ENCODE measurements at places on chromosomes 12 and 14.

DNA sequence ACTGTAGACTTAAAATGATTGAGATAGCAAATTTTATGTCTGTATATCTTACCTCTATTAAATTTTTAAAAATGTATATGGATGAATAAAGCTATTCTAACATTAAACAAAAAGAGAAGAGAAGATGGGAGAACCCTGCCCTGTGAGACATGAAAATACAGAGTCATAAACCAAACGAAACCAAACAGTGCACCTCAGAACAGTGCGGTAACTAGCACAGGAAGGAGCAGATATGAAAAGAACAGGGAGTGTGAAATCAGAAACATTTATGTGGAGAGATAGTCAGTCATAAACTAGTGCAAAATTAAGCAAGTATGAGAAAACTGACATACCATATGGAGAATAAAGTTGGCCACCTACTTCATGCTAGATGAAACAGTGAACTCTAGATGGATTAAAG, 135.1 kb downstream of the ERC1 start:
- DNase-seq = no peak

GRCh38 chr14:41606532-41607303, at the start of gene LRFN5:
TSS of gene LRFN5 (plus strand) at chr14:41606876.
- DNase-seq = no peak

- no peak for DNase-seq
Measured at GRCh38 chr12:38788106-38788505, 117.3 kb downstream of the CPNE8 start.

- no peak for DNase-seq
Measured at GRCh38 chr14:47261350-47261749, 414.1 kb downstream of the MDGA2 start.

GRCh38 chr12:49233842-49234526, 30.9 kb upstream of the TUBA1C start:
- peak; percentile 4 for DNase-seq

- no peak for DNase-seq
Measured at GRCh38 chr12:16492820-16493797, 112.9 kb downstream of the LMO3 start.

DNA sequence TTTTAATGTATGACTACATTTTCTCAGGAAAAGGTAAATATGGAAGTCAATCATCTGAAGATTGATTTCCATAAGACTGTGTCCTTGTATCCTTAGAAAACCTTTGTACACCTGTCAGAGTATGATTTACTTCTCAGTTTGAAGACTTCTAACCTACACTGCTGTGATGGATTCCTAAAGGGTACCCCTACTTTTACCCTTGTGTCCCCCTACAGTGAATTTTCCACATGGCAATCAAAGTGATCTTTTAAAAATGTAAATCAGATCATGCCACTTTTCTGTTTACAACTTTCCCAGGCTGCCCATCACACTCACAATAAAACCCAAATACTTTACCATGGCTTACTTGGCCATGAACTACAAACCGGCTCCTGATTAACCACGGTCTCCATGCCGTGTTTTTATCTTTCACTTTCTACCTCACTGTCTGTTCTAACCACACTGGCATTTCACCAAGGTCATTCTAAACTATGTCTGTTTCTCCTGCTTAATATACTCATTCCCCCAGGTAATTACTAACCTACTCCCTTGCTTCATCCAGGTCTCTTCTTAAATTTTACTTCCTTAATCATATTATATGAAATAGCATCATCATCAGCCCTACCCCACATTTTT, 8.1 kb downstream of the DNAI7 start:
- no peak for DNase-seq

GRCh38 chr14:92161521-92161920, 39.8 kb downstream of the CPSF2 start:
- DNase-seq = no peak

DNA sequence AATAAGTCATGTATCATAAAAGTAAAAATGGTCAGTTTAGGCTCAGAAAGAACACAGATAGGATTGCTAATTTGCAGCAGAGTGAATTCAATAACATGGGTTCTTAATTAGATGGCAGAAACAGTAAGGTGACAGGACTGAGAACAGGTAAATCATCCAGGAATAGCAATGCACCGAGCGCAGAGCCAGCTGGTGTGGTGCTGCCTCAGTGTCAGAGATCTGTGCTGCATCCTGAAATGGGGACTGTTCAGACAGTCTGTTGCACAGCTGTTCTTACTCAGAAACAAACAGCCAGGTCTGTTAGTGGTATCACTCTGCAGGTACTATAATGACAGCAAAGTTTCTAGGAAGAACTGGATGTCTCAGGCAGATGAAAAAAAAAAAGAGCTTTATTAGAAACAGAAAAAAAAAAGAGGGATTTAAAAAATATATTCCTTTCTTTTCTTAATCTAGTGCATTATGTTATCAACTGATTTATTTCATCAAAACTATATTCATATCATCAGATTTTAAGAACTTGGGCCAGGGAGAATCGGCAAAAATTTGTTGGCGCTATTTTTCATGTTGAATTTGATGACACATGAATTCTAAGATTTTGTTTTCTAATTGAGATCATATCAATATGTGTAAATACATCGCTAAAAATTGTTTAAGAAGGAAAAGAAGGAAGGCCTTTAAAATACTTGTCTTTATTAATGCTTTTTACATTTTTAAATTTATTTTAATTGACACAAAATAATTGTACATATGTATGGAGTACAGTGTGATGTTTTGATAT, 501.8 kb downstream of the PRKD1 start:
- no peak for DNase-seq

DNA sequence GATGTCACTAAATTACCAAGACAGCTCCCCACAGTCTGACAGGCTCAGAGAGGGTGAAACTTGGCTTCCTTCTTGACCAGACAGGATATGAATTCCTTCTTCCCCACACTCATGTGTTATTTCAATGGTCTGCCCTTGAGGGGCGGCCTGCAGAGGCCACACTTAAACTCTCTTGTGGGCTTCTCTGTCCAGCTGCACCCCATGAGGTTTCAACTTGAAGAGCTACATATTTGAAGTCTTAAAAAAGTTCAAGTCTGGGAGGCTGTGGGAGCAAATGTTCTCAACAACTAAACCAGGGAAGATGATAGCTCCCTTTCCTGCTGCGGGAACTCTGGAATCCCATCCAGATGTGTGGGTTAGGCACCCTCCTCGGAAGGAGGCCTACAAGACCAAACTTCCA, 98.3 kb downstream of the TTC7B start:
- no peak for DNase-seq

DNA sequence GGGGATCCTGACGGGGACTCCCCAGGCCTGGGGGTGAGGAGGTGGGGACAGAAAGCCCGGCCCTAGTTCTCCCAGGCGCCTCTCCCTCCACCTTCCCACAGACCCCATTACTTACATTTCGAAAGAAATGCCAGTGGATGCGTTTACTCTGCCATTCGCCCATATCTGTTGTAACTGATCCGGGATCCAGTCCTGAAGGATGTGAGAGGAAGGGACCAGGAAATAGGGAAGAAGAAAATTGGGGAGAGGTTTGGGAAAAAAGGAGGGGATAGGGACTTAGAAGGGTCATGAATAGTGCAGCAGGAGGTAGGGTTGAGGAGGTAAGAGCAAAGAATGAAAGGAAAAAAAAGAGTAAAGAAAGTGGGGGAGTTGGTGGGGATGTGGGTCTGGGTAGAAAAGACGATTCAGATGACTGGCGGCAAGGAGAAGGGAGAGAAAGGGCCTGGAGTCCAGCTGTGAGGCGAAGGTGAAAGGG, 1.1 kb downstream of the HOXC12 start:
- no peak for DNase-seq

DNA sequence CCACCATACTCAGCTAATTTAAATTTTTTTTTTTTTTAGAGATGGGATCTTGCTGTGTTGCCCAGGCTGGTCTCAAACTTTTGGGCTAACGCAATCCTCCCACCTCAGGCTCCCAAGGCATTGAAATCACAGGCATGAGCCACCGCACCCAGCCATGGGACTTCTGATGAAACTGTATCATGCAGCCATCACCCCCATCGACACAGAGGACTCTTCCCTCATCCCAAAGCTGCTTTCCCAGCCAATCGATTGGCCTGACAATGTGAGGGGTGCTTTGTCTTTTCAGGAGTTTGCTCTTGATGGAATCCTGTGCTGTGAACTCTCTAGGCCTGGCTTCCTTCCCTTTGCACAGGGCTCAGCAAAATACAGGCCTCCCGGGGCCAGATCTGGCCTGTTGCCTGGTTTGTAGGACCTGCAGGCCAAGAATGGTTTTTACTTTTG, 59.6 kb upstream of the NCOR2 start:
- no peak for DNase-seq

DNA sequence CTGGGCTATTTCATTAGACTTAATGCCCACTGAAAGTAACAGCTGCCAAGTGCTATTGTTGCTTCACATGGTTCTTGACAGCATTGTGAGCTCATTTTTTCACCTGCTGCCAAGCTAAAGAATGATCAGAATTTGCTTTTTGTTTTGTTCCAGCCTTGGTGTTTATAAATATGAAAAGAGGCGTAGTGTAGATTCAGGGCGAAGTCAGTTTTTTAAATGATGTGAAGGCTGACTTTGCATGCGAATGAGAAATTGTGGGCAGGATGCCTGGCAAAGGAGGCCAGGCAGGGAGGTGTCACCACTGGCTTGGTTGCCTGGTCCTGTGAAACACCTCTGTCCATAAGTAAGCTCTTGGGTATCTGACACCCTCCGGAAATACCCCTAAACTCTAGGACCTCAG, 93.3 kb upstream of the NAP1L1 start:
- no peak for DNase-seq

- DNase-seq = no peak
Measured at GRCh38 chr12:72313806-72314205, 41.6 kb downstream of the TRHDE start.

GRCh38 chr14:54920052-54920451, 17.4 kb upstream of the GCH1 start:
- no peak for DNase-seq

- no peak for DNase-seq
Measured at GRCh38 chr14:54593860-54594259, 26.9 kb downstream of the SAMD4A start.

DNA sequence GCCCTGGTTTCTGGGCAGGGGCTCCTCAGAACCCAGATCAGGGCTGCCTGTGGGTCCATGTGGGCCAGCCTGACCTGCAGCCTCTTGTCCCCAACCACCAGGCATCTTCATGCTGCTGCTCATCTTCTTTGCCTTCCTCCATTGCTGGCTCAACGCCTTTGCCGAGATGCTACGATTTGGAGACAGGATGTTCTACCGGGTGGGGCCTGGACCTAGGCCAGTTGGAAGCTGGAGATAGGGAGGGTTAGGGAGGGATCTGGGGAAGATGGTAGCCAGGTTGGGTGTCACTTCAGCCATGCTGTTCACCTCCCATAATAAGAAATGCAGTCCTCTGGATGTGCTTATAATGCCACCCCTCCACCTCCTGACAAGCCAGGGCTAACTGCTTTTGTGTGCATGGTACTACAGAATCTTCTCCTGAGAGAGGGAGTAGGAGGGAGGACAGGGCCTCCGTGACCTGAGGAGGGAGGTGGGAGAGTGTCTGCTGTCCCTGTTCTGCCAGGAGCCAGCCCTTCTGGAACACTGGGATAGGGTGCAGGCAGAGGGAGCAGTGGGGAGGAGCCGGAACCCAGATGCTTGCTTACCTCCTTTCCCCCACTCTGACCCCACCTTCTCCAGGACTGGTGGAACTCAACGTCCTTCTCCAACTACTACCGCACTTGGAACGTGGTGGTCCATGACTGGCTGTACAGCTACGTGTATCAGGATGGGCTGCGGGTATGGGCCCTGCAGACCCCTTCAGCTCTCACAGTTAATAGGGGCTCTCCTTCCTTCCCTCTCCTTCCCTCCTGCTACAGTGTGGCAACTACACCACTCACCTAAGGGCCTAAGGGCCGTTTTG, 17.6 kb downstream of the SOAT2 start:
- no peak for DNase-seq

GRCh38 chr14:45492876-45493275, 239.9 kb upstream of the MIS18BP1 start:
- DNase-seq = no peak

DNA sequence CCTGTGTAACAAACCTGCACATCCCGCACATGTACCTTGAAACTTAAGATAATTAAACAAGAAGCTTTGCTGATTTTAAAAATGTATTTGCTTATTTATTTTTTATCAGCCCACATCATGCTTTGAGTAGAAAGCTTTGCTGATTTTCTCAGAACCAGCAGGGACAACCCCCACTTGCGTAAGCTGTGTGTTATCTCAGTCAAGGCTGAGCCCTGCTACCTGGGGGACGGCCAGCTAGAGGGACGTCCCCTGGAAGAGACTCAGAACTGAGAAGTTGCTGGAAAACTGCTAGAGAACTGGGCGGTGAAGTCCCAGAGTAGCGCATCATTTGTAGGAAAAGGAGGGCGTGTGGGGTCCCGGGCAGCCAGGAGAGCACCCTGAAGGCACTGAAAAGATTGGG, 4.1 kb upstream of the PLEK2 start:
- no peak for DNase-seq

DNA sequence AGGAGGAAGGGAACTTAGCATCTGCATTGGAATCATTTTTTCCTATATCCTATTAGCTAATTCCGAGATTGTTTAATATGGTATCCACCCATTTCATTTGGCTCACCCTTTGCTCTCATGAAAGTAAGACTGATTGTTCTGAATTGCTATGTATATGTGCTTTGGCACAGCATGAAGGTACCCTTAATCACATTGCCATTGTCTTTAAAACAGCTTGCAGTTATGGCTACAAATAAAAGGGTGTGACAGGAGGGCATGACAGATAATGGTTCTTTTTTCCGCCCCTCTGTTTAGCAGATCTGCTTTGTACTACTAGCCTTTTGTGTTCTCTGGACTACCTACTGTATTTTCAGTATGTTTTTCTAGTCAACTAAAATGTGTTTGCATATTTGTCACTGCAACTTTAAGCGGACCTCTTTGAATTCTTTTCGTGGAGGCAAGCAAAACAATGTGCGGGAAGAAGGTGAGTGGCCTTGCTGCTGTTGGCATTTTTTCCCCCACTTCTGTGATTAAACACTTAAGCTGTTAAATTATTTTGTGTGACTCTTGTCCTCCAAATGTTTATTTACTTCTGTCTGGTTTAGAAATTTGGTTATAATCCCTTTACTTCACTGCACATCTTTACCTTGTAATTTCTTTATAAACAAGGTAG, 35.8 kb downstream of the FBXO34 start:
- no peak for DNase-seq

DNA sequence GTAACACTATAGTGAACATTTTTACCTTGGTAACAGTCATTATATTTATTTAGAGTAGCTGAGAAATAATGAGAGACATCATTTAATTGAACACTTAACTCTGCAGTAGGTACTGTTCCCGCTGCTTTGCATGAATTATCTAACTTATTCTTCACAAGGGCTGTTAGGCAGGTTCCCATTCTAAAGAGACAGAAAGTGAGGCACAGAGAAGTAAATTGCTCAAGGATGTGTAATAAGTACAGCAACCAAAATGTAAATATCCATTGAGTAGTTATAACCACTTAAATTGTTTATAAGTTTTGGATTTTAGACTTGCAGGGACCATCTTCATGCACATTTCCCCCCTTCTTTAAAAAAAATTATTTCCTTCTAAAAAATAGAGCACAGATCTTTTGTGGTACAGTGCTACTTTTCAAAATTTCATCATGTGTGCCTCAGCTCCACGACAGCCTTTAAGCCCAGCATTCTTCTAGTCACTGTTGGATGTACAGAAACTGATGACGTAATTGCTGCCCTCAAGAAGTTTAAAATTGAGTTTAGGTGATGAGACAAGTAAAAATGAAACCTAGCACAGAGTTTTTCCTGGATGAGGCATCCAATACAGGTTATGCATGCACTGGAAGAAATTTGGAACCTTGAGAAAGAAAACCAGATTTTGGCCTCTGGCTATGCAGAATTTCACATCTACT, 6.0 kb upstream of the MANSC4 start:
- no peak for DNase-seq

- DNase-seq = no peak
Measured at GRCh38 chr14:50573862-50574261, 13.9 kb downstream of the ATL1 start.

GRCh38 chr12:62865065-62865464, 69.9 kb downstream of the PPM1H start:
- DNase-seq = no peak

All from stimulated activated CD8-positive, alpha-beta memory T cell treated with anti-CD3 and anti-CD28 coated beads, Interleukin-4, amount 100 ng/mL, for 24 hours (primary cell).